ENCODE measurements at places on chromosomes 12 and 14. TPM values are rescaled to one million over a fixed set of nuclear protein-coding genes. Genes with fewer than 3 reads are reported as not detected.

GRCh38 chr14:52080158-52080800 is 11.4 kb upstream of the NID2 start:
- DNase-seq = no peak

- DNase-seq = no peak
Measured at GRCh38 chr14:97782871-97783414, 985.8 kb downstream of the VRK1 start.

- DNase-seq = no peak
Measured at GRCh38 chr12:4830556-4831210, 79.0 kb upstream of the KCNA1 start.

DNA sequence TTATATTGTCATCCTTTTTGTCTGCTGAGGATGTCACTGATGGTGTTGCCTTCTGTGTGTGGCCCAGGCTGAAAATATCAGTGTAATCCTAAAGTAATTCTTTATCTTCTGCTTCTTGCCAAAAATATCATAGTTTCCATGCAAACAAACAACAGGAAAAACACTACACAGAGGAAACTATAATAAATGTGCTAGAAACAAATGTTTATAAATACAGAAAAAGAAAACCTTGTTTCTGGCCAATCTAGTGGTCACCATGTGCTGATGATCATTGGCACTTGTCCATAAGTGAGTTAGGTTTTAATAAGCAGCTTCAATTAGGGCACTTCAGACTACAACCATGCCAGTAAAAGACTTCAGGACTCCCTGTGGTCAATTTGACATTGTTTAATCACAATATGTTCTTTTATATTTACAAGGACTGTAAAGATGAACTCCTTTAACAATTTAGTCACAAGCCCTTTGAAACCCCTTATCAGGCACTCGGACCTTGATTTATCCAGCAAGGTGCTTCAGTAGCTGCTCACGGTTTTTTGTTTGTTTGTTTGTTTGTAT is 124.8 kb downstream of the TMTC3 start:
- DNase-seq = no peak

DNA sequence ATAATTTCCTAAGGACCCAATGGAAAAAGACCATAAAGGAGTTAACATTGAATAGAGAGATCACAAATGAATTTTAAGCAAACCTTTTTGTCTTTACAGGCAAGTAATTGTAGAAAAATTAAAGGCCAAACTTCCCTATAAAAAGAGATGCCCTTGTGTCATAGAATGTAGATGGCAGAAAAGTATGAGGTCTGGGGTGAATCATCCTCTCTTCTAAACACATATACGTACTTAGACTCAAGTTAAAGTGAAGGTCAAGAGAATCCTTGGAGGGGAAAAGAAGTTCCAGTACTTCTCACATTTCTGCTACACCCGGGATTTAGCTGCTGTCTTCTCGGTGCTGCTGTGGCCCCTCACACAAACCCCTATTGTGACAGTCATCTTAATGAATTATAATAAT is 116.2 kb upstream of the ARID2 start:
- DNase-seq = no peak

DNA sequence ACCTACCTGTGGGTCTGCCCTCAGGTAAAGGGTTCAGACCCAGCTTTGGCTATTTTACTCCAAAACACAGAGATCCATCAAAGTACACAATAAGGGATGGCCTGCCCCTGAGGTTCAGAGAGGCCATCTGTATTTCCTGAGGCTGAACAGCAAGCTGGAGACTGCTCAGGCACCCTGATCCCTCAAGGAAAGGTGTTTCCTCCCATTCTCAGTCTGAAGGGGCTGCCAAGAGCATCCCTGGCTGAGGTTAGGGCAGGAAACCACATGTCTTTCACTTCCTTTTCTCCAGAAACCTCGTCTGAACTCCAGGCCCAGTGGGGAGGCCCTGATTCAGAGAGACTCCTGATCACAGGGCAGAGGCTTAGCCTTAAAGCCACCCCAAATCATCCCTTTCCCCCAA is 1.5 kb downstream of the RILPL1 start:
- DNase-seq = peak; percentile 65

DNA sequence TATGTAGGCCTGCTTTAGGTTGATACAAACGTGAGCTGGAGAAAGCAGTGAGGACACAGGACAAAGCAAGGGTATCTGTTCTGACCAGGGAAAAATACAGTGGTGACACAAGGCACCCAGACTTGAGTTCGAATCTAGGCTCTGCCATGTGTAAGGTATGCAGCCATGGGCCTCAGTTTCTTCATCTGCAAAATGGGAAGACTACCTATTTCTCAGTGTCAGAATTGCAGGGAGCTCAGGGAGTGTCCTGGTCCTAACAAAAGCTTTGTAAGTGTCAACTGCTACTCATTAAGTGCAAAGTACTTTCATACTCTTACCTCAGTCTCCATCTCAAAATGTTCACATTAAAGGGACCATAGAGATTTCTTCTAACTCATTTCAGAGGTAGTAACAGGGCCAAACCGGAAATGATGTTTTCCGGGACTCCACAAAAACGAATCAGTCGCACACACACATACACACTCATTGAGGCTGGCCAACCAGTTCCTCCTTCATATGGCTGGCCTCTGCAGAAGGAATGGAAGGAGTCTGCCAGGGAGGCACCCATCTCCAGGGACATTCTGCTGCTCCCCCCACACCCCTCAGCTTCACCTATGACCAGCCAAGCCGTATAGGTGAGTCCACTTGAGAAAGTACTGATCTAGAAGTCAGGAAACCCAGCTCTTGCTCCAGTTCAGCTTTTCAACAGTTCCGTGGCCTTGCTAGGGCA is 7.8 kb downstream of the CTDSP2 start:
- peak; percentile 48 for DNase-seq

DNA sequence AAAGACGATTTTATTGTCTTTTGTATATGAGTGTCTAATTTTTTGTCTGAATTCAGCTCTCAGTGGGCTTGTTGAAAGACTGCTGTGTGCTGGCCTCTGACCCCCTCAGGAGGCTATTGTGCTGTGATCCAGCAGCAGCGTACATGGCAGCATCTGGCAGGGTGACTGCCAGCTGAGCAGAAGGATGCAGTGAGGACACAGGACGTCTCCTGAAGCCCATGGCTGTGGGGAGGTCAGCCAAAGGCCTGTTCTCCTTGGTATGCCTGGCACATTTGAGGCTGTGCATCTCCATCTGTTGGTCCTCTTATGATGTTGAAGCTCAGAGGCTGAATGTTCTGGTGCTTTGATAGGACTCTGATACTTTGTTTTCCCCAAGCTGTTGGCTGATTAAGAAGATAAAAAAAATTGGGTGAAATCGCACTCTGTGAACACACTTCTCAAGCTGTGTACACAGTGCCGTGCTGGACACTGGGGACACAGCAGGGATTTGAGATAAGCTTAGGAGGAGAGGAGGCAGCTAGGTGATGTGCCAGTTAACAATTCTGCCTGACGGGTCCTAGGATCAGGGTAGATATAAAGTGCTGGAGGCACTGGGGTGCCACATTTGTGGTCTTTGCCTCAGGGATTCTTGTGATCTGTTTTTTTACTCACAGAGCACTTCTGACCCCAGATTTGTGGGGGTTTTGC is 37.5 kb downstream of the EID3 start:
- DNase-seq = no peak

DNA sequence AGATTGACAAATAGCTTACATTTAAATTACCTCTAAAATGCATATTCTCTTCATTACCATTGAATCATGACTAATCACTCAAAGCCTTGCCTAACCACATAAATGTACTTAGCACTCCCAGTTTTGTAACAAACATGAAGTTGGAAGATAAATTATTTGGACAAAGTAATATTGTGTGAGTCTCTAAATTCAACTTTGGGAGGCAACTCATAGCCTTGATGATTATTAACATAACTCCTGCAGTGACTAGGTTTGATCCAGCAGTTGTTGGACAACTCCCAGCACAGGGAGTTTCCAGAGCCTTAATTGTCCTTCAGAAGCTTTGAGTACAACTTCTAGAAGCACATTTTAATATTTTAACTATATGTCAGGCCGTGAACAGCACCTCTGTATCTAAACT is 153.4 kb upstream of the PDZRN4 start:
- DNase-seq = no peak

DNA sequence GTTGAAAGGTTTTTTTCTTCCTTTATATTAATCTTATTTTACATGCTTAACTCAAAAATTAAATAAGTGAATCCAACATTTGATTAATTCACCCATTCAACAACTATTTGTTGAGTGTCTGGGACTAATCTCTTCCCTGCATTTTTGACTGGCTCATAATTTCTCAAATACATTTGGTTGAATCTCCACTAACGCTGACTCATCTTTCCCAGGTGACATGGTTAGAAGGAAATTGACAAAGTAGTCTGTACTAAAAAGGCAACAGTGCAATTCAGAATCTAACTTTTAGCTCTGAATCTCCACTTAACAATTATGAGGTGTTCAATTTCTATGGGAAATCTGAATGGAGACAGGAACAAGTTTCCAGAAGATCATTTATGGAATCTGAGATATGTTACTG is 88.9 kb downstream of the LIN7A start:
- DNase-seq = no peak

The DAO gene
- total RNA-seq = not detected

The SLC6A13 gene
- total RNA-seq = not detected

The JDP2 gene
- total RNA-seq = 45.7 TPM
